ENCODE measurements at places on chromosomes 11 and 22.

GRCh38 chr22:44256085-44256484, 56.7 kb downstream of the SHISAL1 start:
- no peak for DNase-seq

DNA sequence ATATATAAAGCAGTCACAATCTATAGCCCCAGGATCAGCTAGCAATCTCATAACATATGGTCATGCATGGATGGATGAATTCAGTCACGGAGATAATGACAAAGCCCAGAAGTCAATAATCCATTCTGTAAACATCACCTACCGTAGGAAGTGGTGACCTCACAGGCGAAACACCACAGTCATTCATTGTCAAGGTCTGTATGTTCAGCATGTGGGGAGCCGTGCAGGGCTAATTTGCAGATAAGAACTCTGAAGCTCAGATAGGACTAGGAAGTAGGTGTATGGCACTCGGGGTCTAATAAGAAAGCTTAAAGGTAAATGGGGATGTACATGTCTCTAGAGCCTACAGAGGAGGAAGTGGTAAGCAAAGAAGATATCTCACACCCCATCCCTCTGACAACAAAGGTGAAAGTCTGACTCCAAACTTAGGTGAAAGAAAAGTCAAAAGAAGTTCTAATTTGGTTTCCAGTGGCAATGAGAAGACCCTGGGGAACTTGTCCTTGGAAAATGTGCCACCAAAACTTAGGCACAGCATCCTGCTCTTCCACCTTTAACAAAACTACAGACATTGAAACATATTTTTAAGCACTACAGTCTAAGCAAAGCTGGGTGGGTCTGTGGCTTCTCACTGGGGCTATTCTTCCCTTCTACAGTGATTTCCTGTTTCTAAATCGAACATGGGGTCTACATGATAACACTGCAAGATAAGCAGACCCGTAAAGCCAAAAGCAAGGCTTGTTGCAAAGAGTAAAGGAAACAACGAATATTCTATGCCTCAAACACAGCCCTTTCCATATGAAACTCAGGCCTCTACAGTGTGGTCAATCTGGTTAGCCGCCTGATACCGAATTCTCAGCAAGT, 5.2 kb downstream of the CRTAM start:
- DNase-seq = no peak

GRCh38 chr11:41716862-41717261, 257.4 kb upstream of the LRRC4C start:
- DNase-seq = no peak

DNA sequence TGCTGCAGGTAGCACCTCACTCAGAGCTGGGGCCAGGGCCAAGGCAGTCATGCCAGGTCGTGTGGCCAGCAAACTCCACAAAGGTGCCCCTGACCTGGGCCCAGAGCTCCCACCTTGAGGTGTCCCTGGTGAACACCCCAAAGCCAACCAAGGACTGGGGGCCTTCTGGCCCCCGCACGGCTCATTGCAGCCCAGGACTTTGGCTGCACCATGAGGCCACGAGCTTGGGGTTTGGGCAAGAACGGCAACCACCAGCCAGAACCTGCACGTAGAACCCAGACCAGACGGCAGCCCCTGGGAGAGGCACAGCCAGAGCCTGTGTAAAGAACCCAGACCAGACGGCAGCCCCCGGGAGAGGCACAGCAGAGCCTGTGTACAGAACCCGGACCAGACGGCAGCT, 7.8 kb downstream of the LRRC56 start:
- DNase-seq = no peak

DNA sequence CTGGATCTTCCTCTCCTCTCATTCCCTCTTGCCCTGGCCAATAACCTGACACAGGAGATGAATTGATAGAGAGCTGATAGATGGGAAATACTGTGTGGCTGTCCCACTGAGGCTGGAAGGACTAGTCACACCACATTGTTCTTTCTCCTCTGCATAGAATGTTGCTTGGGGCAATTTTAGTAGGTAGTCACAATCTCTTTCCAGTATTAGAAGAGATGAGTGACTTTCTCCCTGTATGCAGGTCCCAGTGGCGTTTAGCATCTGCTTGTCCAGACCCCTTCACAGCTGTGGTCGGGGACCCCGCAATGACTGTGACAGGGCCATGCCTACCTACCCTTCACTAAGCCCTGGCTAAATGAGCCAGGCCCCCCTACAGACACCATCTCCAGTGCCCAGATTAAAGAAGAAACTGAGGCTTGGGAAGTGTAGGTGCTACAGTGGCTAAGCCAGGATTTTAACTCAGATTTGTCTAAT, 24.0 kb upstream of the P2RY2 start:
- DNase-seq = no peak

GRCh38 chr11:111565114-111565720, 24.7 kb downstream of the LAYN start:
- no peak for DNase-seq

DNA sequence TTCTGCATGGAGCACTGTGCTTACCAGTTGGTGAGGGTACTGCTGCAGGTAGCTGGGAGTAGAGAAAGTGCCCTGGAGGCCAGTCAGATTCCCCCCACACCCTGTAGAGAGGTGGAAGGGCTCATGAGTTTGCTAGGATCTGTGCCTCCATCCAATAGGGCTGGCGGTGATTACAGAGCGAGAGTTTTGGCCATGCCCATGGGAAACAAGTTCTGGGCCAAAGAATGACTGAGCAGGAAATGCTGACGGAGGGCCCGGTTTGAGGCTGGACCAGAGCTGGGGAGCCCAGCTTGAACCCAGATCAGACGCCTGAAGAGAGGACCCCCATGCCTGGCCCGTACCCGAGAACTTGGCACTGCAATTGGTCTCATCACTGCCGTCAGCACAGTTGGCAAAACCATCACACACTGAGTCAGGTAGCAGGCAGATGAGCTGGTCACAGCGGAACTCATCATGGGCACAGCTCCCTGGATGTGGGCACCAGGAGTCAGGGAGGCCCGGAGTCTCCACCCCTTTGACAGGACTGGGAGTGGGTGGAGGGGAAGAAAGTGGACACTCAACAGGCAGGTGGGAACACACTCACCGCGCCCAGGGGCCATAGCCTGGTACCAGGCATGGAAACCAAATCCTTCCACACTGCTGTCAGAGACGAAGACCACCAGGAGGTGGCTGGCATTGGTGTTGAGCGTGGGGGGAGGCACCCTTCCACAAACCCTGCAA, 2.1 kb downstream of the MFRP start:
- DNase-seq = no peak

GRCh38 chr22:33144721-33145120, 86.5 kb upstream of the SYN3 start:
- DNase-seq = no peak

GRCh38 chr11:79167510-79168188, 273.2 kb downstream of the TENM4 start:
- no peak for DNase-seq

DNA sequence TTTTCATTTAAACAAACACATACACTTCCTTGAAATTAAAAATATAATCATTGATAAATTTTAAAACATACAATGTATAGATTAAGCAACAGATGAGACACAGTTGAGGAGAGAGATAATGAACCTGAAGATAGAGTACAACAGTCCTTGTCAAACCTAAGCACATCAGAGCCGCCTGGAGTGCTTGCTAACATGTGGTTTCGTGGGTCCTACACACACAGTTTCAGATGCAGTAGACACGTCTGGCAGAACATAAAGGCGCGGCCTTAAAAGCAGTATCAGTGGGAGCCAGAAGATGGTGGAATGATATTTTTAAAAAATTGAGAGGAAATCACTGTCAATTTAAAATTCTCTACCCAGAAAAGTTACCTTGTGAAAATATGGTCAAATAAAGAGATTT, 134.4 kb downstream of the MPPED1 start:
- DNase-seq = no peak

- no peak for DNase-seq
These were observed 36.0 kb downstream of the ZBTB44 start for GRCh38 chr11:130278745-130279144.

Data from activated CD8-positive, alpha-beta memory T cell treated with anti-CD3 and anti-CD28 coated beads for 48 hours (primary cell).